ENCODE measurements at places on chromosomes 4 and X.

- DNase-seq = no peak
Observed at GRCh38 chr4:3446631-3447320, 5.0 kb downstream of the HGFAC start.

DNA sequence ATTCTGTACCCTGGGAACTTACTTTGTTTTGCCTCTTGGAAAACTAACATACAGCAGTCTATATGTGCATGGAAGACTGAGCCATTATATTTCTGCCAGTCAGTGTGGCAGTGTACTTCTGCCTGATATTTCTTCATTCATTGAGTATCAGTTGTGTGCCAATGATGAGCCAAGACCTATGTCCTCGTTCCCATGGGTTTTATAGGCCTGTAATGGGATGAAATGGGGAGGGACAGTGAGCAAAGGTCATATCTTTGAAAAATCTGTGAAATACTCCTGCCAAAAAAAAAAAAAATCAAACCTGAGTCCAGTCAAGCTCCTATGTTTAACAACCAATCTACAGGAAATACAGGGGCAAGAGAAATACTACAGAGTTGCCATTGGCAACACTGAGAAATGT is 9.1 kb downstream of the NSD2 start:
- no peak for DNase-seq

- DNase-seq = no peak
Observed at GRCh38 chr4:85725721-85726170, 250.8 kb downstream of the ARHGAP24 start.

DNA sequence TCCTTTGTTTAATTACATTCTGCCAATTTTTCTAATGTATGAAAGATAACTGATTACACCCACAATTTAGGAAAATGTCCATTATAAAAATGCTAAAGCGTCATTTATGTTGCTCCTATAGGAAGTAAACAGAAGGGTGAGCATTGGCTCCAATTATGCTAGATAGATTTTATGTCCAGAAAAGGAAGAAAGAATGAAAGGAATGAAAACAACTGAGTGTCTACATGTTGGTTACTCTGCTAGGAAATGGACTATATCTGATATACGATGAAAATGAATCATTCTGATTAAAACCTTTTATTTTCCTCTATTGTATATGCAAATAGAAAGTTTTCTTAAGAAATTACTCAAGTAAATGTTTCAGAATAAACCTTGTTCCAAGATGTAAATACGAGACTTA is 1.6 kb downstream of the ENAM start:
- no peak for DNase-seq

- DNase-seq = no peak
Observed at GRCh38 chr4:126678618-126679017, 954.1 kb upstream of the INTU start.

GRCh38 chr4:53484911-53485657 is 106.2 kb downstream of the LNX1 start:
- DNase-seq = no peak

- no peak for DNase-seq
Observed at GRCh38 chr4:36283912-36284465, 2.6 kb downstream of the DTHD1 start.

DNA sequence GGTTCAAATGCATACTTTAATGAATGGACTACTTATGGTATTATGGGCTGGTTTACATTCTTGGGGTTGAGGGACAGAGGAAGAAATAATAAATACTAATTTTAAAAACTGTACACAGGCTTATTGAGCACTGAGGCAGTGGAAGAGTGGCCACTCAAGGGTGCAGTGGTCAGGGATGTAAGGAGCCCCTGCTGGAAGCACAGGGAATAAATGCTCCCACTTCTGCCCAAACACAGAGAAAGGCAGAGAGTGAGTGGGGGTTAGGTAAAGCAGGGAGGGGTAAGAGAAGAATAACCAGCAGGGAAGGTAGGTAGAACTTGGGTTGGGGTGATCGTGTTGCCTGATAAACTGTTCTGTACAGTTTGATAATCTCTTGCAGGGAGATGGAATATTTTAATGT is 60.0 kb downstream of the GAB1 start:
- DNase-seq = no peak

DNA sequence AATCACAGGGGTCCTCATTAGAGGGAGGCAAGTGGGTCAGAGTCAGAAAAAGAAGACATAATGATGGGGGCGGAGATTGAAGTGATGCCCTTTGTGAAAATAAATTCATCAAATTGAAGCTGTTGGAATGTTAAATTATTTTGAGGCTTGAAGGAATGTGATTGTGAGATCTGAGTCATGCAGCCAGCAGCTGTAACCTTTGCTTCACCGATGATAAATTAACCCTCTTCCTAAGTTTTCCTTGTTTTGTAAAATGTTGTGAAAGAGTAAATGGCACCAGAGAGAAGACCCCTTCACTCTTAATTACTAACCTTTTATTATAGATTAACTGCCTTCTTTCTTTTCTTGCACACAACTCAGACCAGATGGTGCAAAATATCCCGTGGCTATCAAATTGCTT is 47.7 kb upstream of the FAM9A start:
- no peak for DNase-seq

DNA sequence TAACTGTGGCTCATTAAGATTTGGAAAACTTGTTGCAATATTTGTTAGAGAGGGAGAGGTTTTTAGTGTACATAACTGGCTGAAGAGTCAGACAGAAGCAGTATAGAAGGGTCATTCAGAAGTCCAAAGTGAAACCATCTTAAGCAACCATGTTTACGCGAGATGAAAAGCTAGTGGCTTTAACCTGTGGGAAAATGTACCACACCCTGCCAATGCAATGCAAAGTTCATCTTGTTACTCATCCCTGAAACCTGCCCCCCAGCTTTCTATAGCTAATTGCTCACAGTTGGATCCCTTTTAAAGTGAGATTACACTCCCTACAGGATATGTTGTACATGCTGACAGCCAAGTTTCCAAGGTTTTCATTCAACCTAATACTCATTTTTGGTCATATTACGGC is 96.7 kb upstream of the RAPGEF2 start:
- DNase-seq = peak; percentile 71

DNA sequence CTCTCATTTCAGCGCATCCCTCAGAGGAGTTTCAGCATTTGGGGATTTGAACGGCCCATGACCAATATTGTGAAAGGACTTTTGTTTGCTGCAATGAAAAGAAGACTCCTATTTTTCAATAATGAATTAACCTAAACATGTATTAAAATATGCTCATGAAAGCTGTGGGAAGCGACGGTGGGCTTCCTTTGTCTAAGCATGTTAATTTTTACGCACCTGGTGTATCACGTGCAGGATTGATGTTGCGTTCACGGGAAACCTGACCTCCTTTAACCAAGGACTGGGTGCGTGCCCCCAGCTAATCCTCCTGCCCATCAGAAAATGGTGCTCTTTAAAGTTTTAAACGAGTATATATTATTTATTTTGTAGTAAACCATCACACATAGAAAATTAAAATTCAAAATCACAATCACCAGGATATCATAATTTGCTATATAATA is 590 bp upstream of the CCDC110 start:
- no peak for DNase-seq

GRCh38 chr4:119113033-119113655 is 22.5 kb upstream of the MYOZ2 start:
- DNase-seq = no peak

- no peak for DNase-seq
Observed at GRCh38 chr4:112916868-112917267, 132.6 kb upstream of the ANK2 start.

- DNase-seq = no peak
Observed at GRCh38 chr4:52249581-52249980, 198.5 kb downstream of the SPATA18 start.

DNA sequence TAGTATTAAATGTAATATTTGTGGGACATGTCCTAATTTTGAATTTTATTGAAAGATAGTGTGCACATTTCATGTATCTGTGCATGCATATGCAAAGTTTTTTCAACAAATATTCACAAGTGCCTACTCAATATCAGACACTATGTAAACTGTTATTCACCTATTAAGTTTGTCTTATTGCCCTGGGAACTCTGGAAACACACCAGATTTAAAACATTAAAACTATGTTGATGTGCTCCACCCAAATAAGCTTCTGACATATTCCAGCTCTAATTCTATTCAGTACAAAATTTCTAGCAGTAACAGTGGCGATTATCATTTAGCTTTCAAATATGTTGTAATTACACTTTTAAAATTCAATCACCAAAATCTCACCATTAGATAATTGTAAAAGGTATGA is 183.1 kb upstream of the TTC29 start:
- no peak for DNase-seq

DNA sequence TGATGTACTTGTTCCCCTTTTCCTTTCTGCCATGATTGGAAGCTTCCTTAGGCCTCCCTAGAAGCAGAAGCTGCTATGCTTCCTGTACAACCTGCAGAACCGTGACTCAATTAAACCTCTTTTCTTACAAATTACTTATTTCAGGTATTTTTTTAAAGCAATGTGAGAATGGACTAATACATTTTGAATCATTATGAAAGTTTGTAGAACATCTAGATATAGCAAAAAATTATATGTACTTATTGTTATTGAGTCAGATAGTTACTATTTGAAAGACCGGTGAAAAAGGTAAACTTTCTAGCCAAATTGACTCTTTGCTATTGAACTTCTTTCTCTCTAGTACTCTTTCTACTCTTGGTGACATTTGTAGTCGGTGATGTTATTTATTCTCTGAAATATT is 777.3 kb upstream of the GALNTL6 start:
- no peak for DNase-seq

Data from RWPE2 (cell line).